ENCODE measurements at places on chromosomes 3 and 15.

DNA sequence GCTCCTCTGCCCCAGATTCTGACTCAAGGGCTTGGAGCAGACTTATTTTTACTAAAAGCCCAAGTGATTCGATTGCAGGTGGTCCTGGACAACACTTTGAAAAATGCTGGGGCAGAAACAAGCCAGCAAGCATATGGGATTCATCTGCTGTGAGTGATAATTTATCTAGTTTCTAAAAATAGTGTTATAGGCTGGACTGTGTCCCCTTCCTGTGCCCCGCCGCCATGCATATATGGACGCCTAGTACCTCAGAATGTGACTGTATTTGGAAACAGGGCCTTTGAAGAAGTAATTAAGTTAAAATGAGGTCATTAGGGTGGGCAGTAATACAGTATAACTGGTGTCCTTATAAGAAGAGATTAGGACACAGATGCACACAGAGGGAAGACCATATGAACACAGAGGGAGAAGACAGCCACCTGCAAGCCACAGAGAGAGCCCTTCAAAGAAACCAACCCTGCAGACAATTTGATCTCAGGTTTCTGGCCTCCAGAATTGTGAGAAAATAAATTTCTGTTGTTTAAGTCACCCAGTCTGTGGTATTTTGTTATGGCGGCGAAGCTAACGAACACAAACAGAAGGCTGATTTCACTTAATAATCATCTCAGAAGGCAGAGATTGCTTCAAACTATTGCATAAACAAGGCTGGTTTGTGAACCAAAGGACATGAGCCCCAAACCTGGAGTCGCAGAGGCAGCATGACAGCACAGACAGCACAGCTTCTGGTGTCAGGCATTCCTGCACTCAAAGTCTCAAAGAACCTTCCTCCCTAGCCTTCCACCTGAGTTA is 59.1 kb downstream of the CCNL1 start:
- DNase-seq, result no peak

DNA sequence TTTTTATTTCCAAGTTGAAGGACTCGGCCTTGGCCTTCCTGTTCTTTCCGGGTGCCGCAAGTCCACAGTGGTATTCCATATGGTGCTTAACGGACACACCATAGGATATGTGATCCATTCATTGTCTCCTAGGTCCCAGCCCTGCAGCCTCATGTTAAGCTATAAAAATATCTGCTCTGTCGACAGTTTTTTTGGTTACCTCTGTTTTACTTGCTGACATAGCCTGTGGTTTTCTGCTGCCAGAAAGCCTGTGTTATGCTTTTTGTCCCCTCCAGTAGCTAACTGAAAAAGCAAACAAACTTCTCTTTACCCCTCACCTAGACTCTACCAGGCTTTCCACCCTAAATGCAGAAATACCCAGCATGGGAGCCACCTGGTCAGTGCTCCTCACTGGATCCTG is 5.3 kb downstream of the INAFM2 start:
- no peak for DNase-seq

DNA sequence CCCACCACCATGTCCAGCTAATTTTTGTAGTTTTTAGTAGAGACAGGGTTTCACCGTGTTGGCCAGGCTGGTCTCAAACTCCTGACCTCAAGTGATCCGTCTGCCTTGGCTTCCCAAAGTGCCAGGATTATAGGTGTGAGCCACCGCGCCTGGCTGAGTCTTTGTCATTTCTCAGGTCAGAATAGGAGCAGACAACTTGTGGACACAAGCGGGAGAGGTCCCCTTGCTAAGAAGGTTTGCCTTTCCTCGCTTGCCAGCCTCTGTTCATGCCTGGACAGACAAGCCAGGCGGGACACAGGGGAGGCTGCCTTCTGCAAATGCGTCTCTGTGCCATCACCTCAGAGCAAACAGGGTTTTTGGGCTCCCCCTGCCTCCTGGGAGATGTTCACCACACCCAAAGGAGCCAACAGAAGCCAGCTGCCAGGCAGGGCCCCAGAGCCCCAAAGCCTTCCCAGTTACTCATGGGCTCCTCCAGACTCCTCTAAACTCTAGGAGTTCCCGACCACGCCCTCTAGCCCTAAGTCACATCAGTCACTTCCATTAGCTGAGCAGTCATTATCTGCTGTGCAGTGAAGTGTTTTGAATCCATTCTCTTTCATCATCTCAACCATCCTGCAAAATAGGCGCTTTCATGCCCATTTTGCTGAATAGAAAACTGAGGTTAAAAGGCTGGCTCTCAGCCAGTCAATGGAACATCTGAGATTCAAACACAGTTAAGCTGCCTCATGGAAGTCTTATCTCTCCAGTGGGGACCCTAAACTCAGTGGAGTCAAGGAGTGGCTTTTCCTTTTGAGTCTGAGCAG is 245.0 kb downstream of the UACA start:
- DNase-seq, result no peak

GRCh38 chr3:115806501-115806900 is 183.2 kb downstream of the GAP43 start:
- DNase-seq, result no peak

- no peak for DNase-seq
These were observed 73.6 kb upstream of the VGLL4 start for GRCh38 chr3:11717301-11717700.

DNA sequence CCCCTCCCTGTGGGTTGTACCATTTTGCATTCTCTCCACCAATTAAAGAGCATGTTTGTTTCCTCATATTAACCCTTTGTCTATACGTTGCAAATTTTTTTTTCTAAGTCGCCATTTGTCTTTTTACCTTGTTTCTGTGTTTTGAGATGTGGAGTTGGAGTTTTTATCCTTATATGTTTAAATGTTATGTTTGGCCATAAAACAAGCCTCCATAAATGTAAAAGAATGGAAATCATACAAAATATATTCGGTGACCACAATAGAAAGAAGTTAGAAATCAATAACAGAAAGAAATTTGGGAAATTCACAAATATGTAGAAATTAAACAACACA is 29.2 kb downstream of the LRRK1 start:
- no peak for DNase-seq

DNA sequence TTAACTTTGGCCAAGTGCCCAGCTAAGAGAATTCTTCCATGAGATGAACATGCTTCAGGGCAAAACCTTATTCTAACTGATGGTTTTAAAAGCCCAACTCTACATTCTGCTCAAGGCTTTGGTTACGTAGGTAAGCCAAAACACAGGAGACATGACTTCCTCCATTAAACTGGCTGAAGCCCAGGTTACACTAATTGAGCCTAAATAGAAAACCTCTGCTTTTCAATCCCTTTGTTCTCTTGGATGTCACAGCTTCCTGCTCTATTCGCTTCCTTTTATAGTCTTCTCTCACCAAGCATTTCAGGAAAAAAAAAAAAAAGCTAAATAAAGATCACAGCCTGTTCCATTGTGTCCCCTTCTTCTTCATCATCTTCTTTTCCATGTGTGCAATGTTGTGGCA is 420.4 kb downstream of the TIGIT start:
- DNase-seq, result no peak

Data from cortex of kidney (tissue), 1 donor.